Progenitor cell of endocrine pancreas (in vitro differentiated cells): ENCODE measurements at places on chromosomes 7 and 10. TPM values are rescaled to one million over a fixed set of nuclear protein-coding genes. Genes with fewer than 3 reads are reported as not detected.

- peaks cover 3% of the 10 kb centered on the region for H3K4me1 ChIP-seq
- DNase-seq, result no peak
- peaks cover 3% of the 10 kb centered on the region for H3K27me3 ChIP-seq
- H3K4me3 ChIP-seq, result no peak overlapping the region
- no peaks in the 10 kb centered on the region for H3K36me3 ChIP-seq
Observed at GRCh38 chr7:51592842-51593599, 276.4 kb upstream of the COBL start.

- H3K27me3 ChIP-seq, result no peaks in the 10 kb centered on the region
- H3K27ac ChIP-seq, result no peak overlapping the region
- no peak overlapping the region for H3K4me3 ChIP-seq
- no peaks in the 10 kb centered on the region for H3K36me3 ChIP-seq
- no peak for DNase-seq
Observed at GRCh38 chr10:30467651-30468338, 33.8 kb downstream of the MAP3K8 start.

- H3K27me3 ChIP-seq, result peaks cover 45% of the 10 kb centered on the region
- H3K27ac ChIP-seq, result no peak overlapping the region
- H3K4me1 ChIP-seq, result peaks cover 13% of the 10 kb centered on the region
- no peaks in the 10 kb centered on the region for H3K36me3 ChIP-seq
- no peak for DNase-seq
Observed at GRCh38 chr10:114100848-114101741, 57.4 kb downstream of the ADRB1 start.

The ECHDC3 gene
- total RNA-seq, result 2.3 and 2.4 TPM in 2 replicates

The GRM3 gene
- total RNA-seq, result 0.98 and 1.4 TPM in 2 replicates
